ENCODE measurements at places on chromosomes 5 and 9. TPM values are rescaled to one million over a fixed set of nuclear protein-coding genes. Genes with fewer than 3 reads are reported as not detected.

DNA sequence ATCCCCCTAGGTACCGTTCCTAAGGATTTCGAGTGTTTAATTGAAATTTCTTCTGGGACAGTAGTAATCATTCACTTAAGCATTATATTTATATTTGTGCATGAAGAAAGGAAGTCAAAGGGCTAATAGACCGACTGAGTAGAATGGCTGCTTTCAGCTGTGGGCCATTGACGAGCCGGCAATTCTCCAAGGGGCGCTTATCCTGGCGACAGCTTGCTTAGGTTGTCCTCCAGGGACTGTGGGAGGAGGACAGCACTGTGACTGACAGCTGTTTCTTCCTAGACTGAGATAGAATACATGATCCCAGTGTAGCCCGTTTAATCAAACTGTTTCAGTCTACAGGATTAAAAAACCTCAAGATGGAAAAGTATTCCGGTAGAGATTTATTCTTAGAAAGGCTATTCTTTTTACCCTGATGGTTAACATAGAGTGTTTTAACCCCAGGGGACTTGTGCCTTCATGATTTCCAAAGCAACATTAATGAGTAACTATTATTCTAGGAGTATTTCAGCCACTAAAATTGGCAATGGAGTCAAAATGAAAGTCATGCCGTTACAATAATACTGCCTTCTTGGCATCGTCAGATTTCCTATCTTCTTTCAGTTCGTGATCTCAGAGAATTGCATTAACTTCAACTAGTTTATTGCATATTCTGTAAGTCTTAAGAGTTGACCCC lies 943.1 kb upstream of the WWC1 start:
- DNase-seq: no peak

The FNBP1 gene
- total RNA-seq: 203 TPM

The CCL27 gene
- total RNA-seq: not detected

The RIGI gene
- 13.8 TPM for total RNA-seq

The PCDHB3 gene
- not detected for total RNA-seq

GRCh38 chr5:170293273-170293672 lies 4.3 kb downstream of the LCP2 start:
- DNase-seq: peak; percentile 78

The CFAP90 gene
- not detected for total RNA-seq

GRCh38 chr5:159100782-159101646 lies 1.3 kb upstream of the EBF1 start:
- peak; percentile 23 for DNase-seq

DNA sequence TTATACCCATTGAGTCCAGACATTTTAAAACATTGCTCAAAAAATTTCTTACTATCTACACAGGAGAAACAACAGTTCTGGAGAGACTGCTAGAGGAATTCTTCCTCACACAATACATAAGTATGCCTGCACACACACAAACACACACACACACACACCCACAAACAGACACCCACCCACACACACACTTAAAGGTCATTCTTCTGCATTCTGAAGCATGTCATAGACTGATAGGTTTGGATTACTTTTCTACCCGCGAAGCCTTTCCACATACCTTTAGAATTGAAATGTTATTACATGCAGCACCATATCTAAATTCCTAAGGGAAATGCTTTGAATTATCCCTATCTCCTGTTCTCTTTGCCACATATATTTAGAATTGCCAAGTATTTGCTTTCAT lies 80.2 kb downstream of the FAM174A start:
- DNase-seq: no peak

- DNase-seq: no peak
These were observed 57.6 kb downstream of the ANKRD55 start for GRCh38 chr5:56175488-56175887.

GRCh38 chr9:35028341-35028740 lies 38.8 kb downstream of the DNAJB5 start:
- DNase-seq: no peak
